ENCODE measurements at places on chromosomes 16 and 17.

- no peak for DNase-seq
Observed at GRCh38 chr16:7026639-7027038, 306.0 kb upstream of the RBFOX1 start.

- DNase-seq = peak; percentile 94
Observed at GRCh38 chr16:54930005-54930868, at the start of gene IRX5. Gene IRX5 (plus strand): TSS chr16:54930865. CDS start chr16:54931199, 334 bp downstream.

GRCh38 chr17:21035406-21035805 lies 7.4 kb downstream of the USP22 start:
- DNase-seq = no peak

GRCh38 chr17:10198509-10199249 lies at the start of gene GAS7:
Gene GAS7 (minus strand): TSS chr17:10198606.
- peak; percentile 53 for DNase-seq

DNA sequence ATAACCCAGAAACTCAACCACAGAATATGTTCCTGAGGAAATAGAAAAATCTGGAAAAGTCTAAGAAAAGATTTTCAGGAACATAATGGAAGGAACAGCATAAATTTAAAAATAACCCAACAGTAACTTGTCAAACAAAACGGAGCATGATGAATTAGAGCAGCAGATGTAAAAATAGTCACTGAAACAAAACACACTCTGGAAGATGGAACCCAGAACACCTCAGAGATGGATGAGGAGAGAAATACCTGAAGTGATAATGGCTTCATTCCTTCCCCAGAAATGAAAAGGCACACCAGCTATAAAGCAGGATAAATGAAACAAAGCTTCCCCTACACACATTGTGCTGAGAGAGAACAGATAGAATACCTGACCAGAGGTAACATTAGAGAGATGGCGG lies 6.3 kb downstream of the TK1 start:
- DNase-seq = no peak

DNA sequence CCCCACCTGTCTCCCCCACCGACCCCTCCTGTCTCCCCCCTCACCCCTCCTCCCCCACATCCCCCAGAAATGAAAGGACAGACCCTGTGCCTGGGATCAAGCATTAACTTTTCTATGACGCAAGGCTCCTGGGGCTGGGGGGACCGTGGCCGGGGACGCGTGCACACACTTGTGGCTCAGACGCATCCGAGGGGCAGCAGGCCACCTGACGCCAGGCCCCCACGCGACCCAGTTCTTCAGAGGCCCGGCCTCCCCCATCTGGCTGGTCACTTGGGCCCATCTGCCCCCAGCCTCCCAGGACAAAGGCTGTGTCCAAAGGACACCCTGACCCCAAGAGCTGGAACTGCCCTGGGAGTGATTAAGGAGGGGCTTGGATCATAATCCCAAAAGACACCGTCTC lies 14.0 kb upstream of the PVALEF start:
- DNase-seq = no peak

DNA sequence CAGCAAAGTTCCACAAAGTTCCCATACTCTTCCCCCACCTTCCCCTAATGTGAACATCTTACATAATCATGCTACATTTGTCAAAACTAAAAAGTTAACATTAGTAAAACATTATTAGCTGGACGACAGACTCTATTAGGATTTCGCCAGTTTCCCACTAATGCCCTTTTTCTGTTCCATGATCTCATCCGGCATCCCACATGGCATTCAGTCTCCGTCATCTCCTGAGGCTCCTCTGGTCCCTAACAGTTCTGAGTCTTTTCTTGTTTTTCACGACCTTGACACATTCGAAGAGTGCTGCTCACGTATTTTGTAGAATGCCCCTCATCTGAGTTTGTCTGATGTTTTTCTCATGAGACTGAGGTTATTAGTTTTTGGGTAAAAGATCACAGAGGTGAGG lies 8.8 kb upstream of the MPRIP start:
- no peak for DNase-seq

- no peak for DNase-seq
Observed at GRCh38 chr17:62717589-62717855, 90.1 kb downstream of the MRC2 start.

DNA sequence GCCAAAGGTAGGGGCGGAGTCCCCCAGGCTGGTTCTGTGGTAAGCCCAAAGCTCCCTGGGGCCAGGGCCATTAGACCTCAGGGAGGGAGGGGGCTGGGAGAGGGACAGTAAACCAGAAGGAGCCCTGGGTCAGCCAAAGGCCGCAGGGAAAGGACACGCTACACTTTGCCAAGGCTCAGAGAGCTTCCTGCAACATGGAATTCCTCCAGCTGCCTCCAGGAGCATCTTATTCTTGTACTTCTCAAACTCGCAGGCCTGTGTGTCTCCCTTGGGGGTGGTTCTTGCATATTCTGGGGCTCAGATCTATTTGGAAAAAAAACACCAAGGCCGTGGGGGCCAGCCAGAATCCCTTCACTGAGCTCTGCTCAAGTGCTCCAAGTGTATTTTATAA lies 25.1 kb downstream of the AKAP1 start:
- DNase-seq = no peak

- DNase-seq = no peak
Observed at GRCh38 chr16:27365142-27366089, 36.6 kb upstream of the IL21R start.

DNA sequence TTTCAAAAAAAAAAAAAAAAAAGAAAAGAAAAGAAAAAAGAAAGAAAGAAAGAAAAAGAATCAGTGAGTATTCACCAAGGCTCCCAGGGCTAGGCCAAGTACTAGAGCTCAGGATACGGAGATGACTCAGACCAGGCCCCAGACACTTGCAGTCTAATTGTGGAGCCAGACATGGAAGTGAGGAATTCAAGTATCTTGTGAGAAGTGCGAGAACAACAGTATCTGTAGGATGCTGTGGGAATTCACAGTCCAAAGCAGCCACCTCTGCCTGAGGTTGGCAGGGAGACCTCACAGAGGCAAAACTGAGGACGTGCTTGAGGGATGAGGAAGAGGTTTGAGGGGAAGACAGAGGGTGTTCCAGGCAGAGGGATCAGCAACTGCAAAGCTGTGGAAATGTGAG lies 14.0 kb upstream of the ALDOA start:
- no peak for DNase-seq

DNA sequence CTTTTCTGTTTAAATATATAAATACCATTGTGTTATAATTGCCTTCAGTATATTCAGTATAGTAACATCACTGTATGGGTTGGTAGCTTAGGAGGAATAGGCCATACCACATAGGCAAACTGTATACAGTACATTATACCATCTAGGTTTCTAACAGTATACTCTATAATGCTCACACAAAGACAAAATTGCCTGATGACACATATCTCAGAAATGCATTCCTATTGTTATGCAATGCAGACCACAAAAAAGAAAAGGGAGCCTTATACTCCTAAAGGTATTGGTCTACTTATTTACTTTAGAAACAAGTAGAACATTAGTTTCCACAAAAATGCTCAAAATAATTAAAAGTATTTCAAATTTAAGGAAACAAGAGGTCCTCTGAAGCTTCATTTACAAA lies 47.9 kb downstream of the SETD6 start:
- no peak for DNase-seq

GRCh38 chr17:2695961-2696760 lies 15.4 kb downstream of the CLUH start:
- peak; percentile 78 for DNase-seq

- DNase-seq = no peak
Observed at GRCh38 chr16:67783353-67783725, 23.0 kb downstream of the RANBP10 start.

DNA sequence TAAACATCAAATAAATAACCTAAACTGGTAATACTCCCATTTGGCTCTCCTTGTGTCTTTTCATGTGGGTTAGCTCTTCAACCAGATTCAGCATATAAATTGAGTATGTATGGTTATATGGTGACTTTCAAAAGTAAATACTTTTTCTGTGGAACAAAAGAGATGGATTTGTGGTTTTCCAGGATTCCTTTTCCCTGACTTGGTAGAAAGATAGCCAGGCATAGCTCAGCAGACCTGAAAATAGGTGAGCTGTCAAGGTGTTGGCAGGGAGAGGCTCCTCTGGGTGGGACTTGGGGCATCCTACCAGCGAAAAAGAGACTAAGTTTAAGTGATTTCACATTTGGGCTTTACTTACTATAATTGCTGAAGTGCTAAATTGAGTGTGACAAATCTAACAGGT lies 80.3 kb downstream of the FTO start:
- DNase-seq = no peak

GRCh38 chr16:10386517-10387100 lies 748 bp downstream of the ATF7IP2 start:
- DNase-seq = no peak

DNA sequence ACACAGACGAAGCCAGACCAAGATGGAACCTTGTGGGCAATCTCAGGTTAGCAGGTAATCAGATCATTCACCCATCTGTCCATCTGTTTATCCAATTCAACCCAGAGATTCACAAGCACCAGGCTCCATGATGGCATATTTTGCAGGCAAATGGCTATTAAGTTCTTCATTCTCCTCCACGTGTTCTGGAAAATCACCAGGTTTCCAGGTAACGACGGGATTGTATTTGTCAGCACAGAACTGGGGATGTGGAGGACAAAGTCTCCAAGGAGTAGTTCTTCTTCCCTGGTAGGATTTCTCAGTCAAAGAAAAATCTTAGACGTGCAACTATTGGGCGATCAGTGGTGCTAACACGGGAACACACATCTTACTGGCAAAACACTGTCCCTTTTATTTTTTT lies 368.8 kb downstream of the SLC39A11 start:
- no peak for DNase-seq

GRCh38 chr17:61571624-61572023 lies 19.4 kb downstream of the NACA2 start:
- DNase-seq = no peak

DNA sequence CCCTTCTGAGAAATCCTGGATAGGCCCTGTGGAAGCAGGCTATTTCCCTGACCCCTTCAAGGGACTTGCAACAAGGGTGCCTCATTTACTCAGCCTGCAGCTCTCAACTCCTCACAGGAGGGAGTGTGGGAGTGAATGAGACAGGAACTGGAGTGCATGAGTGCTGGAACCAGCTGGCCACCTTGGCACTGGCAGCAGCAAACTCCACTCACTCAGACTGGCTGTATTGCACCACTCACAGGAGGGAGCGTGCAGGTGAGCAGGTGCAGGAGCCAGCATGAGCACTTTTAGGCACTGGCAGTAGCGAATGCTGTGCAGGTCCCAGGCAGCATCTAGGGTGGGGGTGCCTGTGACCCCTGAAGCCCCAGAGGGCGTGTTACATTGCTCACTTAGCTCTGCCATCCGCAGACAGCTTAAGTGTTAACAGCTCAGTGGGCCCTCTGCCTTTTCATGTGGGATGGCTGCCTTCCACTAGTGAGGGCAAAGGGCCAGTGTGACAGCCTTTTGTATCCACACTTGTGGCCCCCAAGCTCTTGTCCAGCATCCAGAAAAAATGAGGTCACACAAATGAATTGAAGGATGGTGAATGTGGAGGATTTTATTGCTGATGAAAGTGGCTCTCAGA lies 11.0 kb upstream of the ZNHIT3 start:
- no peak for DNase-seq

- DNase-seq = no peak
Observed at GRCh38 chr17:30990458-30990857, 19.6 kb downstream of the RNF135 start.

DNA sequence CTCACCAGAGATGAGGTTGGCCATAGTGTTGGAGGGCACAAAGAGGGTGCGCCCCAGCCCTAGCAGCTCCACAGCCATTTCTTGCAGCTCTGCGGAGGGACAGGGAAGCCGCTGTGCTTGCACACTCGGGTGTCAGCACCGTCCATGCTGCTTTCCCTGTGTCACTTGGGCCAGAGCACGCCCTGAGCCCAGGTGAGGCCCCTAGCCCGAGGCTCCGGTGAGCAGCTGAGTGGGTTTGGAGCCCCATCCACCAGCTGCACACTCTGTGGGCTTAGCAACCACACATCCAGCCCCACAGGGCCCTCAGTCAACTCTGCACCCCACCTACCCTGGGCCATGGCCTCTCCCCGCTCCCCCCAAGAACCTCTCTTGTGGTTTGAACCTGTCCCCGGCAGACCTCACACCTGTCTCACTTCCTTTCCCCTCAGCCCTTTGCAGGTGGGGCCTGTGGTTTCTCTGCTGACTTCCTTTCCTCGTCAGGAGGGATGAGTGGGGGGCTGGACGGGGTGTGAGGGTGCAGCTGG lies 20.7 kb downstream of the TMEM235 start:
- no peak for DNase-seq

- DNase-seq = no peak
Observed at GRCh38 chr16:68227850-68228553, 7.9 kb downstream of the ESRP2 start.

DNA sequence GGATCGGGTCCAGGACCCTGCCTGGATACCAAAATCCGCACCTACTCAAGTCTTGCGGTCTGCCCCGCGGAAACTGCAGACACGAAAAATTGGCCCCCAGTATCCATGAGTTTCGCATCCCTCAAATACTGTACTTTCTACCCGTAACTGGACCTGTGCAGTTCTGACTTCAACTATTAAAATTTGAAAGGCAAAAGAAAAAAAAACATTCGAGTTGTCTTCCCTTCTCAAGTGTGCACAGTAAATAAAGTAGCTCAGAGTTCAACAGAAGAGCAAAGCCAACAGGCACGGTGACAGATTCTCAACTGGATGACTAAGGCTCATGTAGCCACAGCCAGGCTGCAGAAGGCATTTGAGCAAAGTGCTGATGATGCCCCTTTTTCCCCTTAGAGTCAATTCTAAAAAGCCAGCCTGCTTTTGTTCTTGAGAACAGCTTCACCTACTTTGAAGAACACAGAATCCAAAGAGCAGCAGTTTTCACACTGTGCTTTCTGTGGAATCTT lies 32.5 kb downstream of the MARF1 start:
- no peak for DNase-seq

DNA sequence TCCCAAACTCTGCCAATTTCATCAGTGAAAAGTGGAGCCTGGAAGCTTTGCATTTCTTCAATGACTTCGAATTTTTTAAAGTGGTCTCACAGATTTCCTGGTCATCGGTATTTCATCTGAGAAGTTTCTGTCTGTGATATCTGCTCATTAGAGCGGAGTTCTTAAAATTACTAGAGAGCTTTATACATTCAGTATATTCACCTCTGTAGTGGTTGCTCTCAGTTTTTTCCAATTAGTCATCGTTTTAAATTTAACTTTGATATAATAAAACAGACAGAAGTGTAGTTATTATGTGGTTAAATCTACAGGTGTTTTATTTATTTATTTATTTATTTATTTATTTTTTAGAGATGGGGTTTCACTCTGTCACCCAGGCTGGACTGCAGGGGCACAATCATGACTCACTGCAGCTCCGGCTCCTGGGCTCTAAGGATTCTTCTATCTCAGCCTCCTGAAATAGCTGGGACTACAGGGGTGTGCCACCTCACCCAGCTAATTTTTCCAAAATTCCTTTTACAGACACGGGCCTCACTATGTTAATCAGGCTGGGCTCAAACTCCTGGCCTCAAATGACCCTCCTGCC lies 16.0 kb downstream of the ARHGAP17 start:
- DNase-seq = no peak

- no peak for DNase-seq
Observed at GRCh38 chr17:19502517-19502916, 31.1 kb upstream of the SLC47A1 start.

GRCh38 chr17:39647256-39647655 lies 10.3 kb downstream of the STARD3 start:
- no peak for DNase-seq
